Activated CD8-positive, alpha-beta T cell treated with anti-CD3 and anti-CD28 coated beads, Interleukin-2, amount 10 ng/mL, durations not matched to agents 7 days and 5 days (primary cell): ENCODE measurements at places on chromosomes 1 and 21. TPM values are rescaled to one million over a fixed set of nuclear protein-coding genes. Genes with fewer than 3 reads are reported as not detected.
A peak's percentile ranks its signal among the peaks of the same experiment; 100 is the strongest.

DNAJC6 gene
- 1.4 TPM for total RNA-seq

CRYAA gene
- not detected for total RNA-seq

CYP2J2 gene
- total RNA-seq, result 2.7 TPM

CNTN2 gene
- total RNA-seq, result not detected

TFF1 gene
- not detected for total RNA-seq

DNA sequence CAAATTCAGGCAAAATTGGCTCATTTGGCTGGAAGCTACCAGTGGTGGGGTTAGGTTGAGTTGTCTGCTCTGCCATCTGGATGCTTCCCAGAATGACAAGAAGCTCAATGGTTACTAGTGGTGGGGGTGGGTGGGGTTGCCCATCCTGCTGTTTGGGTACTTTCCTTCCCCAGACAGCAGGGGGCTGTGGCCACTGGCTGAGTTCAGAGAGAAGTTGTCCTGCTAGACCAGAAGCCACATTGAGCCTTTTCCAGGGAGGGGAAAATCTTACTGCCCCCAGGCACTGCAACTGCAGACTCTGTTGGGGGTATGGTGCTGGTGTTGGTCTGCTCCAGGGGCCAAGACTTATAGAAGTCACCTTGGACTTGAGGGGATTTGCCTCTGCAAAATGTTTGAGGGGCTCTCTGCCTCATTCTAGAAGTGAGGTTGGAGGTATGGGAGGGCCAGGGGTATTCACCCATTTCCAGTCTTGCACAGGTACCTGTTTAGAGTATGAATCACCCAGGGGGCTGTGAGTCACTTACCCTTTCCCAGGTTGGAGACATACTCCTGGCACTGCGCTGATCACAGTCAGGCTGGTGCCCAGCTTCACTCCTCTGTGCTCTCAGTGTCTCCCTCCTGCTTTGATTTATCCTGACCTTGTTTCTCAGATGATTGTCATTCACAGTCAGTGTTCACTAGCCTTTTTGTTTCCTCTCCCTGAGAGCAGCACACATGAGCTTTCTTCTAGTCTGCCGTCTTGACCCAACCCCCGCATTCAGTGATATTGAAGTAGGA is 89.1 kb upstream of the NEGR1 start:
- no peaks in the 10 kb centered on the region for H3K36me3 ChIP-seq
- DNase-seq, result no peak
- H3K27ac ChIP-seq, result no peak overlapping the region
- peaks cover 6% of the 10 kb centered on the region for H3K27me3 ChIP-seq
- no peak overlapping the region for H3K4me3 ChIP-seq

GRCh38 chr1:26412180-26412840 is 1.7 kb downstream of the LIN28A start:
- H3K36me3 ChIP-seq, result no peaks in the 10 kb centered on the region
- H3K27ac ChIP-seq, result no peak overlapping the region
- DNase-seq, result no peak
- H3K27me3 ChIP-seq, result peaks cover 71% of the 10 kb centered on the region
- no peak overlapping the region for H3K4me3 ChIP-seq

- H3K4me3 ChIP-seq, result no peak overlapping the region
- H3K4me1 ChIP-seq, result no peaks in the 10 kb centered on the region
- no peak for DNase-seq
- H3K36me3 ChIP-seq, result no peaks in the 10 kb centered on the region
- H3K27ac ChIP-seq, result no peak overlapping the region
These were observed 1097.5 kb upstream of the TMPRSS15 start for GRCh38 chr21:19501115-19501514.

DNA sequence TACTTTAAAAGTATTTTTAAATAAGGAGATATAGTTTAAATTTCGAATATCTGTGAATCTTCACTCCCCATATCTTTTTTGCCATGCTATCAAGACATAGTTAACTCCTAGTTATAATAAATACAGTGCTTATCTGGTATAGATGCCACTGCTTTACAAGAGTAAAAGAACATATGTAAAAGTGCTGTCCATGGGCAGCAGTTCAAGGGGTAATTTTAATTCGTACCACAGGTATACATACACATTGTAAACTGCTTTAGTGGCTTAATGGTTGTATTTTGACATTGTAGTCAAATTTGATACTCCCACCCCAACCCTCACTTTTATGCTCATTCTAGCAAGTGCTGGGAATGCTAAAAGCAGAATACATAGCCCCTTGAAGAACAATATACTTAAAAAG is 18.6 kb downstream of the POU2F1 start:
- peaks cover 6% of the 10 kb centered on the region for H3K4me1 ChIP-seq
- DNase-seq, result no peak
- no peak overlapping the region for H3K27ac ChIP-seq

DNA sequence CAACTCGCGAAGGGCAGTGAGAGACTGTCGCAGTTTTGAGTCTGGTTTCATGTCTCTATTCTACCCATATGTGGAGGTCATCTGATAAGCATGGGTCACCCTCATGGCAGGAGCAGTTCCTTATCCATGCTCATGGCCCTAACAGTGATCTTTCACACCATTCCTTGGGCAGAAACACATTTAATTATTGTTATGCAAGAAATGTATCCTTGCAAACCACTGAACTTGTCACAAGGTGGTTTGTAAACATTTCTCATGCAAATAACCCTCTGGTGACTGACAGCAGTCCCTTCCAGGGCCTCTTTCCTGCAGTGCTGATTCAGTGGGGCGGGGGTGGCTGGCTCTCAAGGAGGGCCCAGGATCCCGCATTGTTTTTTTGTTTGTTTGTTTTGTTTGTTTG is 421.4 kb upstream of the RUNX1 start:
- H3K36me3 ChIP-seq, result peaks cover 14% of the 10 kb centered on the region
- H3K4me3 ChIP-seq, result no peak overlapping the region

DNA sequence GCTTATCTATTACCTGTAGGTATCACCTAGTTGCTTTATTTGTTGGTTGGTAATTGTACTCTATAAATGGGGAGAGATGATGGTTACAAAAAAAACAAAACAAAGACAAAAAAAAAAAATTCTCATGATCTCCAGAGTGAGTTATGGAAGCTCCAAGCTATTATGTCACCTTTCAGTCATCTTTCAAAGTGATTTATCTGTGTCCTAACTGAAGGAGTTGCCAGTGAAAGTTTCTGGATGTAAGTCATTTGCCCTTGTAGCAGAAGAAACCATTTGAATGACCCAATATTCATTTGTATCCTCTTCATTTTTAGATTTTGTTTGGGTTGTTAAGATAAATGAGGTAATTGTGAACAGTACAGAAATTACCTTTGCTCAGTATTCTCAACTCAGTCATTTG is 3.6 kb downstream of the SLC35F3 start:
- DNase-seq, result no peak
- H3K4me1 ChIP-seq, result peaks cover 3% of the 10 kb centered on the region
- no peak overlapping the region for H3K27ac ChIP-seq

DNA sequence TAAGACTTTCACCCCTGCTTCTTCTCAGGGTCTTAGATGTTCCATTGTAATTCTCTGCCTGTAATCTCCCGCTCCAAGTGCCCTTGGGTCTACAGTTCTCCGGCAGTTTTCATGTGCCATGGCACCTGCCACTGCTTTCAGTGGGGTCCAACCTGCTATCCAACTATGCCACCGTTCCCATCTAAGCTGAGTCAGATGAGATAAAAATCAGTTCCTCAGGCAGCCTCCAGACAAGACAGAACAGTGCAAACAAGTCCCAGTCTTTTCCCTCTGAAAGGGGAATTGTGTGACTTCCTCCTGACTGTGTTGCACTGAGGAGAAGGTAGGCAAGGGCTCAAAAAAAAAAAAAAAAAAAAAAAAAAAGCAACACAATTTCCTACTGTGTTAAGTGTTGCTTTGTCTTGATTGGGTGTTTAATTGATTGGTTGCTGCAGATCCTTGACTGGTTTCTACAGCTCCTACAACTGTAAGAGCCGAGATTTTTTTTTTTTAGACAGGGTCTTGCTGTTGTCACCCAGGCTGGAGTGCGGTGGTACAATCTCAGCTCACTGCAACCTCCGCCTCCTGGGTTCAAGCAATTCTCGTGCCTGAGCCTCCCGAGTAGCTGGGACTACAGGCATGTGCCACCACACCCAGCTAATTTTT is 50.7 kb downstream of the EBNA1BP2 start:
- H3K27me3 ChIP-seq, result peaks cover 7% of the 10 kb centered on the region
- H3K36me3 ChIP-seq, result no peaks in the 10 kb centered on the region
- H3K4me3 ChIP-seq, result no peak overlapping the region
- DNase-seq, result no peak
- H3K27ac ChIP-seq, result no peak overlapping the region

DNA sequence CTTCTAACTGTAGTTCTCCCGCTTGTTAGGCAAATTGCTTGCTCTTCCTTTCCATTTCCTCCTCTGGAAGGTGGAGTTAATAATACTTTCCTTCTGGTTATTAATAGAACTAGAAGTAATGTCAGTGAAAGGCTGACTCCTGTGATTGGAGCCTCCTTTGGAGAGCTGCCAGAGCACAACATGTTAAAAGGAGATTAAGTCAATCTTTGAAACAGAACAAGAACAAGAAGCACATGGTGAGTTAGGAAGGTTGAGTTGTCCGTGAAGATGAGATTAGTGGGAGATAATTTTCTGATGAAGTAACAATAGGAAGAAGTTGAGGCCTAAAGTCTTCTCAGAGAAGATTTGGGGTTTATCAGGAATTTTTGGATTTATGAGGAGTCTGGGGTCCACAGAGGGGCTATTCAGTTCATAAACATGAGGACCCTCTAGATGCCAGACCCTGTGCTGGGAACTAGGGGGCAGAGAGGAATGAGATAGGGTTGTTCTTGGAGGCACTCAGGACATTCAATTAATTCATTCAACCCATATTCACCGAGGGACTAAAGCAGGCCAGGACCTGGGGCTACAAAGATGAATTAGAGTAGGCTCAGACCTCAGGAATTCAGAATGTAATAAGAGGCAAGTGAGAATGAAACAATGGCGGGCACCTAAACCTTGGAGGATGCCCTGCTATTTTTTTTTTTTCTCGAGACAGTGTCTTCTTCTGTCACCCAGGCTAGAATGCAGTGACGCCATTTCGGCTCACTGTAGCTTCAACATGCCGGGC is 40.7 kb upstream of the DHCR24 start:
- DNase-seq, result no peak
- H3K4me1 ChIP-seq, result no peaks in the 10 kb centered on the region
- H3K36me3 ChIP-seq, result no peaks in the 10 kb centered on the region
- no peak overlapping the region for H3K27ac ChIP-seq
- peaks cover 19% of the 10 kb centered on the region for H3K27me3 ChIP-seq

- H3K27me3 ChIP-seq, result no peaks in the 10 kb centered on the region
- no peak overlapping the region for H3K4me3 ChIP-seq
- DNase-seq, result no peak
These were observed 346.6 kb downstream of the RPS6KC1 start for GRCh38 chr1:213397638-213398037.

- no peak for DNase-seq
- no peaks in the 10 kb centered on the region for H3K27me3 ChIP-seq
- H3K4me3 ChIP-seq, result no peak overlapping the region
- H3K27ac ChIP-seq, result no peak overlapping the region
- peaks cover 10% of the 10 kb centered on the region for H3K36me3 ChIP-seq
- H3K4me1 ChIP-seq, result no peaks in the 10 kb centered on the region
These were observed 140.9 kb downstream of the TGFBR3 start for GRCh38 chr1:91744953-91745639.

GRCh38 chr1:15465674-15466073 is 9.1 kb downstream of the CELA2A start:
- H3K27me3 ChIP-seq, result peaks cover 2% of the 10 kb centered on the region
- DNase-seq, result no peak
- no peaks in the 10 kb centered on the region for H3K36me3 ChIP-seq
- H3K4me1 ChIP-seq, result no peaks in the 10 kb centered on the region
- no peak overlapping the region for H3K4me3 ChIP-seq

DNA sequence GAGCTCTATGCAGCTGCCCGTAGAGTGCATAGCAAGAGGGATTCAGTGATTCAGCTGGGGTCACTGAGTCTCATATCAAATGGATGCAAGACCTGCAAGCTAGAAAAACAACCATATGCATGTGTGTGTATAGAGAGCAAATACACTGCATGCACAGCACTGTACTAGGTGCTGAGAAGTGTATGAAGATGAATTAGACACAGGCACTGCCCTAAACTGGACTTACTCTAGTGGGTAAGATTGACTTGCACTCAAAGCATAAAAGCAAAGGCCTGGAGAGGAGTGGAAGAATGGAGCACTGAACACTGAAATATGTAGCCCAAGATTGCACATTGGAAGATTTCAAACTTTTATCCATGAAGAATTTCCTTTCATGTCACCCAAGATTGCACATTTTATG is 5.5 kb upstream of the GBP1 start:
- peak overlapping the region; percentile 86 for H3K27ac ChIP-seq
- no peaks in the 10 kb centered on the region for H3K27me3 ChIP-seq
- peaks cover 18% of the 10 kb centered on the region for H3K36me3 ChIP-seq
- H3K4me1 ChIP-seq, result peaks cover 28% of the 10 kb centered on the region
- no peak for DNase-seq

DNA sequence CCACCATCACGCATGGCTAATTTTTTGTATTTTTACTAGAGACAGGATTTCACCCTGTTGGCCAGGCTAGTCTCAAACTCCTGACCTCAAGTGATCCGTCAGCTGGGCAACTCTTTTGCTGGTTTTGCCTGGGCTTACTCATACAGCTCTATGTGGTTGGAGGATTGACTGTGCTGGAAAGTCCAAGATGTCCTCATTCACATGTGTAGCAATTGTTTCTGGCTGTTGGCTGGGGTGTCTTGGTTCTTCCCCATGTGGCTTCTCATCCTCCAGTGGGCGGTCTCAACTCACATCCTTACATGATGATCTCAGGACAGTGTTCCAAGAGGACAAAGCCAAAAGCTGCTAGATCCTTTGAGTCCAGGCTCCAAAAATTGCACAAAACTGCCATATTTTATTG is 53.3 kb downstream of the TEX35 start:
- H3K27me3 ChIP-seq, result no peaks in the 10 kb centered on the region
- no peak overlapping the region for H3K4me3 ChIP-seq
- DNase-seq, result no peak

- H3K4me3 ChIP-seq, result no peak overlapping the region
- peaks cover 5% of the 10 kb centered on the region for H3K27me3 ChIP-seq
- H3K4me1 ChIP-seq, result no peaks in the 10 kb centered on the region
- no peaks in the 10 kb centered on the region for H3K36me3 ChIP-seq
These were observed 6.6 kb upstream of the APP start for GRCh38 chr21:26177187-26177586.

DNA sequence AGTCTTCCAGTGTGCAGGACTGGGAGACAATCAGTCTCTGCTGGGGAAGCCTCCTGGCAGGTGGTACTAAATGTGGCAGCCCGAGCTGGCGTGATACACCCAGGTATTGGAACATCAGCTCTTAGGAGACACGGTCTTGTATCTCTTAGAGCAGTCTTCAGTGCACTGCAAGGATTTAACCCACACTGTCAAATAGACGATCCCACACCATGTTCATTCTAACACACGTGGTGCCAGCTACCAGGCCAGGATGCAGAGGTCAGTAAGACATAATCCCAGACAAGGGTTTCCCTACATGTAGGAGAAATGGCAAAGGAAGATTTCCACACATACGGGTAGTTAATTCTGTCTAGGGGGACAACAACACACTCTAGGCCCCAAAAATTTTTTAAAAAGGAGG is 8.7 kb downstream of the TRIM11 start:
- peaks cover 68% of the 10 kb centered on the region for H3K36me3 ChIP-seq
- DNase-seq, result no peak
- H3K4me3 ChIP-seq, result no peak overlapping the region
- H3K27me3 ChIP-seq, result no peaks in the 10 kb centered on the region
- peak overlapping the region; percentile 68 for H3K27ac ChIP-seq
